ENCODE measurements at places on chromosomes 4 and X.

DNA sequence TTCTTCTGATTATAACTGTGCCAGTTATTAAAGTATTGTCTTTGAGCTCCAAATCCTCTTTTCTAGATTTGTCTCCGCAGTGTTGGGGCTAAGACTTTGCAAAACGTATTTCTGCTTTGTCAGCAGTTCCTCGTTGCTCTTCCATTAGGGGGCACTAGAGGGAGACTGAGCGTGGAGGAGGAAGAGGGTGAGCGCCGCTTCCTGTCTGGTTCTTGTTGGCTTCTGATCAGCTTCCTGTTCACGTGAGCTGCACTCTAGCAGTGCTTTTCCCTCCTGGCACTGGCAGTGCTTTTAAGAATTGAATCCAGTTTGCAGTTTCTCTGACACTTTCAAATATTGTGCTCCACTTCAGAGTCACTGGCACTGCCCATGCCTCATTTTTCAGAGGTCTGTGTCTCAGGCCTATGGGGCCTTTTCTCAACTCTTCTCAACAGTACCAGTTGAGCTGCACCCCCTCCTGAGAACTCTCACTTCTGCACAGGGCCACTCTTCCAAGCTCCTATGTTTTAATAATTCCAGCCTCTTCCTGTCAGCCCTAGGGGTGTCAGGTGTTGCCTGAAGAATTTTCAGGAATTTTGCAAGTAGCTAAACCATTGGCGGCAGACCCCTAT is 54.4 kb upstream of the LCORL start:
- DNase-seq = no peak

GRCh38 chr4:38620065-38620464 is 43.9 kb upstream of the KLF3 start:
- no peak for DNase-seq

GRCh38 chrX:39840133-39840532 is 257.6 kb downstream of the BCOR start:
- no peak for DNase-seq

DNA sequence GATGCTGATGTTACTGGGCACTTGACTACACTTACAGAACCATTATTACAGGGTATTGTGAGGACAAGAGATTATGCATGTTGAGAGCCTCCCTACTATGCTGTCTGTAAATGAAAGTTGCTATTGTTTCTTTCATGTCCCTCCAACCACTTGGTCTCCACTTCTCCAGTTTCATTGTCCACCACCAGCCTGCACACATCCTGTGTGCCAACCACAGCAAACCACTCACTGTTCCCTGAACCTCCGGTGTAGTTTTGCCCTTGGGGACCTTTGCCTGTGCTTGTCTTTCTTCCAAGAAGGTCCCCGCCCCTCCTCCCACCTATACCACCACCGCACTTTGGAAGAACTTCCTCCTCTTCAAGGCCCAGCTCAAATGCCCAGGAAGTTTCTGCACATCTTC is 43.1 kb upstream of the AFF2 start:
- DNase-seq = no peak

- no peak for DNase-seq
Observed at GRCh38 chr4:105057370-105058105, 89.1 kb upstream of the TET2 start.

GRCh38 chr4:140081641-140082390 is 72.2 kb downstream of the MAML3 start:
- no peak for DNase-seq

- DNase-seq = no peak
Observed at GRCh38 chr4:52250154-52250553, 199.1 kb downstream of the SPATA18 start.

- no peak for DNase-seq
Observed at GRCh38 chrX:141732031-141732430, 33.5 kb upstream of the SPANXD start.

- DNase-seq = no peak
Observed at GRCh38 chrX:41796577-41796976, 72.6 kb downstream of the GPR82 start.

DNA sequence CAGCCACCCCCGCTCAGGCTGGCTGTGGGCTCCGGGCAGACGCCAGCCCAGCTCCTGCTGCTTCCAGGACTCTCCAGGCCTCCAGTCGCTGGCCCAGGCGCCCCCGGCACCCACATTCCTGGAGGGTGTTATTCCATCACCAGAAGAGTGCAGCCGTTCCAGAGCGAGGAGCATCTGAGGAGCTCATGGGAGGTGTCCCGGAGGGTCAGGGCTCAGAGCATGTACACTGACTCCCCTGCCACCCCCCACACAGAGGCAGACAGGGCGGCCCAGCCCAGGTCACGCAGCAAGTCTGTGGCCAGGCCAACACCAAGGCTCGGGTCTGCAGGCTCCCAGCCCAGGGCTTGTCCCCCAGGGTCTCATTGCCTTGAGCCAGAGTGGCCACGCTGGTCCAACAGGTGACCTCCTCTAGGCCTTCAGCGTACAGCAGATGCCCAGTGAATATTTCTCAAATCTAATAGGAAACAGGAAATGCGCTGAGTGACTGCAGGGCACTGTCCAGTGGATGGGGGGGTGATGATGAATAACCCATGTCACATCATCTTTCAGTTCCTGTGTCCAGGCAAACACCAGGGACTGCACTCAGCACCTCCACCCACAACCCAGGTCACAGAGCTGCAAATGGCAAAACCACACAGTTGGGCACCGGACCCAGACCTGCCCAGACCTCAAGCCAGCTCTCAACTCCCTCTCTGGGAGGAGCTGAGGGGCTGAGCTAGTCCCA is 37.2 kb downstream of the ABLIM2 start:
- no peak for DNase-seq

DNA sequence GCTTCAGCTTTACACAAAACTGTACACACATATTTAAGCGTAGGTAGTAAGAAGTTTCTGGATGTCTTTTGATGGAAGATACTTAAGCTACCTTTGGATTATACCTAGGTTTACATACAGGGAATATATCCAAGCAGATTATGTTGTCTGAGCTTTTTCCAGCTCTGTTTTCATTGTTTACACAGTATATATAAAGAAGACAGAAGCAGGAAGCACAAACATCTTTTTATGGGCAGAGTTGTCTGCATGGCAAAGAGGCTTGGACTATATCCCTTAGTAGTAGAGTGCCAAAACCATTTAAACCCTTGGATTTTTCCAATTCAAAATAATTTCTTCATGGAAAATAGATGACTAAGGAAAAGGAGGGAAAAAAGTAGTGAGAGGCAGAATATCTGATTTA is 329.4 kb upstream of the AGA start:
- no peak for DNase-seq

DNA sequence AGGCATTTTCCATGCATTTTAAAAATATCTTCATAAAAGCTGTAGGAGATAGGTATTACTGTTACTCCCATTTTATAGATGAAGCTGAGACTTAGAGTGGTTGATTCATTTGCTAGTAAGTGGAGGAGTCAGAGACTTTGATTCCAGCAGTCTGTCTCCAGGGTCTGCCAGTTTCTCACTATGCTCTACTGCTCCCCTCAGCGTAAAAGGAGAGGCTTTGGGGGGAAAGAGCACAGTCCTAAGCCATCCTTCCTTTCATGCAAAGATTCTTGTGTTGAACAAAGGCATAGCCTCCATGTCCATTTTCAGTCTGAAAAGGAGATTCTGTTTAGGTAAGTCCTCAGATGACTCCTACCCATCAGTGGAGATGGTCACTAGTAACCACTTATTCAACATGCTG is 117.7 kb upstream of the TMEM150C start:
- no peak for DNase-seq

DNA sequence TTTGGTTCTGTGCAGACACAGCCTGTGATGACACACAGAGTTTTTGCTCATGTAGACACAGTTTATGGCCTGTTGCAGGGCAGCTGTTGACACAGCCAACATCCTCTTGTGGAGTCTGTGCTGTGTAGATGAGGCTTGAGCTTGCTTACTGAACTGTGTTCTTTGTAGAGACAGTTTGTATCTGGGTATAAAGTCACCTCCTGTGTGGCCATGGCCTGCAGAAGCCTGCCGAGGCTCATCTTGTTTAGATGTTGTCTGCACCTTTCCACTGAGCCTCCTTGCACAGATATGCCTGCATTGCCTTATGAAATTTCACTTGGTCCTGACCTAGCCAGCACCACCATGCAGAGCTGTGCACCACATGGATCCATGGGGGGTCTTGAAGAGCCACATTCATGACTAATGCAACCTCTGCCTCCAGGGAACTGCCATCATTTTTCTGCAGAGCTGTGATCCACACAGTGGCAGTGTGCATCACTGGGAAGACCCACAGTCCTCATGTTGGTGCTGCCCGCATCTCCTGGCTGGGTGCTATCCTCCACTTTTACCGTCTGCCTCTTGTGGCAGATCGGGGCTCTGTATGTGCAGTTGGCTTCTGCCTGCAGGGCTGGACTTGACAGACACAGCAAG is 198.0 kb upstream of the MAMLD1 start:
- no peak for DNase-seq

DNA sequence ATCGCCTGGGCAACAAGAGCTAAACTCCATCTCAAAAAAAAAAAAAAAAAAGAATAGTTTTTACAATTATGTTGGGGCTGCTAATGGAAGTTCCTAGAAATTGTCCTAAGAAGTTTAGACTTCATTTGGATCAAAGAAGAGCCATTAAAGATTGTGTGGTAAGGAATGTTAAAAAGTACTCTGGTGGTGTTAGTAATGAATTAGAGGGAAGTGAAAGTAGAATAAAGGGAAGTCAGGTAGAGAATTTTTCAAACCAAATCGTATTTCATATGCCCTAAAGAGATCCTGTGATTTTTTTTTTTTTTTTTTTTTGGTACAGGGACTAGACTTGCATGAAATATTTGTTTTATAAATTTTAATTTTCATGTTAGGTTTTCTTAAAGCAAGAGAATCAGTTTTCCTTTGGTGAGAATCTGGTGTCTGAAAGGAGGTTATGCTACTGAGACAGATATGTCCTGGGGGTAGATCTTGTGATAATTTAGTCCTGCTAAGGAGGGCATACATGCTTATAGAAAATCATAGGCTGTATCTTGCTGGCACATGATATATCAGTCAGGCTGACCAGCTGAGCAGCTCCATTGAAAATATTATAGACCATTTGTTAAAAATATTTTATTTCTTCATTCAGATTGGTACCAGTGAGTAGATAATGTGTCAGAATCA is 10.7 kb downstream of the SEC24B start:
- DNase-seq = no peak

DNA sequence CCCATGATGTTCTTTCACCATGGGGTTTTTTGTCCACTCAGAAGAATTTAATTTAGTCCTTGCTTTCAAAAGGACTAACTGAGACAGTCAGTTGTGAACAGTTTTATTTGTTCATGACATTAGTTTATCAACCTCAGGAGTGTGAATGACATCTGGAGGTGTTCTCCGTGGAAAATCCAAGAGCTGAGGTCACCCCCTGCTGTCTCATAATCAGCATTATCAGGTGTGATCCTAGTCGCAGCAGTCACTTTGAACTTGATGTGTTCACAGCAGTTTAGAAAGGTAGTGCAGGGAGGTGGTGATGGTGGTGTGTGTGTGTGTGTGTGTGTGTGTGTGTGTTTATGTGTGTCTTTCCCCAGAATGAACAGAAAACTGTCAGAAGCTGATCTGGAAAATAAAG is 1760.8 kb upstream of the PCDH10 start:
- DNase-seq = no peak

- no peak for DNase-seq
Observed at GRCh38 chr4:182879913-182880312, 37.3 kb downstream of the DCTD start.

GRCh38 chr4:76874176-76874575 is 23.8 kb downstream of the SOWAHB start:
- no peak for DNase-seq

- DNase-seq = no peak
Observed at GRCh38 chr4:1384675-1385372, 21.4 kb downstream of the NKX1-1 start.

DNA sequence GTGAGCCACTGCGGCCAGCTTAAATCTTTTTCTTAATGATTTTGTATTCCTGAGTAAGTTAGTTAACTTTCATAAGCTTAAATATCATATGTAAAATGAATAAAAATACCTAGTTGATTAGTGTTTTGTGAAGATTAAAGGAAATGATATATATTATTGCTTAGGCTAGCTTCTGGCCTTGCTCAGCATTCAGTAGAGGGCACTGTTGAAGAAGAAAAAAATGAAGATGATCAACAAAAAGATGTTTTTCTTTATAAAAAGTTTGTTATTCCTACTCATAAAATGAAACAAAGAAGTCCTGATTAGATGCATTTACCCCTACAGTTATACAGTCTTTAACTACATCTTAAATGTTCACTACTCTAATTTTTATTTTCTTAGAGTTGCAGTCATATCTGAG is 797.7 kb downstream of the RAPGEF2 start:
- DNase-seq = no peak

GRCh38 chr4:25085671-25086070 is 54.9 kb upstream of the LGI2 start:
- no peak for DNase-seq

DNA sequence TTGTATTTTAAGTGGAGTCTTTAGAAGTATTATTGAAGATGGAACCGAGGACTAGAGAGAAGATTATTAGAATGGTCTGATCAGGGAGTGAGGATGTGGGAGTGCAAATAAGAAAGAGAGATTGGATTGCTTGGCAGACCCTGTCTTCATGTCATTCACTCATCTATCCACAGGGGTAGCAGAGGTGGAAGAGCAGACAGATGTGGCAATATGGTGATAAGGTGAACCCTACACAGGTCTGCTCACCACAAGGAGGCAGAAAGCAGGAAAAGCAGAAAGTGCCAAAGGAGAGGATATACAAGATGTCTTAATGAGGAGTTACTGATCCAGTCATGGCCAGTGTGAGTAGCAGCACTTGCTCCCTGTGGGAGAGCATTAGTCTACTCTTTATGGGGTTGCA is 129.4 kb downstream of the MAGEE2 start:
- no peak for DNase-seq

GRCh38 chr4:165991325-165992180 is 118.5 kb downstream of the TLL1 start:
- no peak for DNase-seq

DNA sequence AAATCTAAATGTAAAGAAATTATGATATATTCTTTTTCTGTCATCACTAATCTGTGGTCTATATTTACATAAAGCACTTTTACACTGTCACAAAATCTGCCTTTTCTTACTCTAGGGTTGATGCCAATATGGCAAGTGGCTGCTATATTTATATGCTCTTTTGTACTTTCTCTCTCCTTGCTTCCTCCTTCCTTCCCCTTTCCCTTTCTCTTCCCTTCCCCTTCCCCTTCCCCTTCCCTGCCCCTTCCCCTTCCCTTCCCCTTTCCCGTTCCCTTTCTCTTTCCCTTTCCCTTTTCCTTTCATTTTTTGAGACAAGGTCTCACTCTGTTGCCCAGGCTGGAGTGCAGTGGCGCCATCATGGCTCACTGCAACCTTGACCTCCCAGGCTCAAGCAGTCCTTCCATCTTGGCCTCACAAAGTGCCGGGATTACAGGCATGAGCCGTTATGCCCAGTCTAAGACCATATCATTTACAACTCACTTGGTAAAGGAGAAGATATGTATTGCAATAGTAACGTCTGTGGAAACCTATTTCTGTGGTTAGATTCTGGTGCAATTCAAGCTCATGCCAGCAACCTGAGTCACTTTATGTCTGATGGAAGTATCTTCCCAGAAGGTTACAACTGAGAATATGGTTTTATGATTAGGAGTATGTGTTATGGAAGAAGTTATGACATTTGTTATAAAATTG is 13.9 kb upstream of the PLAC8 start:
- DNase-seq = no peak
